ENCODE measurements at places on chromosomes 12 and 14.

- no peak for DNase-seq
These were observed 77.3 kb downstream of the SNAPC1 start for GRCh38 chr14:61839507-61839906.

DNA sequence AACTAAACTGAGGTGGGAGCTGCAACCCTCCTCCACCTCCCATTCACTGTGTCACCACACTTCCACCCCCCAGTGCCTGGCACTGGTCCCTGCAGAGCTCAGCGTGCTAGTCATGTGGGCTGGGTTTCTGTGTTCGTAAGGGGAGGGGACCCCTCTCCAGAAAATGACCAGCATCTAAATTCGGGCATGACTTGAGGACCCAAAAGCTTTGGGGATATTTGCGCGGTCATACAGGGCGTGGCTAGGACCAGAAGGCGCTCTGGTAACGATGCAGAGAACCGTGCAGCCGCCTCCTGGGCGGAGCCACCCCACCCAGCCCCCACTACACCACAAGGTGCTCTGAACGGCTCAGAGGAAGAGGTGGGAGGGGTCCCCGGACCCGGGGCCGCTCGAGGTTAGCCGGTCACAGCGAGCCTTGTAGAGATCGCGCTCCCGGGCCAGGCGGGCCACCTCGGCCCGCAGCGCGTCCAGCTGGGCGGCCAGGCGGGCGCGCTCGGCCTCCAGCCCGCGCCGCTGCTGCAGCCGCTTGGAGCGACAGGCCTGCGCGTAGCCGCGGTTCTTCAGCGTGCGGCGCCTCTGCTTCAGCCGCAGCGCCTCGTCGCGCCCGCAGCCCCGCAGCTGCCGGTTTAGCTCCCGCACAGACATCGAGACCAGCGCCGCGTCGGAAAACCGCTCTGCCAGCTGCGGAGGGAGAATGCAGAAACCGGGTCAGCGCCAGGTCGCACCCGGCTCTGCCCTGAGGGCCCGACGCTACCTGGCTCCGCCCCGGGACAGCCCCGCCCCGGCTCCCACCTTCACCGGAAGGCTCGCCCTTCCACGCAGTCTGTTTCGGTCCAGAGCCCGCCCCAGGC, 9.8 kb downstream of the CPNE6 start:
- peak; percentile 31 for DNase-seq

DNA sequence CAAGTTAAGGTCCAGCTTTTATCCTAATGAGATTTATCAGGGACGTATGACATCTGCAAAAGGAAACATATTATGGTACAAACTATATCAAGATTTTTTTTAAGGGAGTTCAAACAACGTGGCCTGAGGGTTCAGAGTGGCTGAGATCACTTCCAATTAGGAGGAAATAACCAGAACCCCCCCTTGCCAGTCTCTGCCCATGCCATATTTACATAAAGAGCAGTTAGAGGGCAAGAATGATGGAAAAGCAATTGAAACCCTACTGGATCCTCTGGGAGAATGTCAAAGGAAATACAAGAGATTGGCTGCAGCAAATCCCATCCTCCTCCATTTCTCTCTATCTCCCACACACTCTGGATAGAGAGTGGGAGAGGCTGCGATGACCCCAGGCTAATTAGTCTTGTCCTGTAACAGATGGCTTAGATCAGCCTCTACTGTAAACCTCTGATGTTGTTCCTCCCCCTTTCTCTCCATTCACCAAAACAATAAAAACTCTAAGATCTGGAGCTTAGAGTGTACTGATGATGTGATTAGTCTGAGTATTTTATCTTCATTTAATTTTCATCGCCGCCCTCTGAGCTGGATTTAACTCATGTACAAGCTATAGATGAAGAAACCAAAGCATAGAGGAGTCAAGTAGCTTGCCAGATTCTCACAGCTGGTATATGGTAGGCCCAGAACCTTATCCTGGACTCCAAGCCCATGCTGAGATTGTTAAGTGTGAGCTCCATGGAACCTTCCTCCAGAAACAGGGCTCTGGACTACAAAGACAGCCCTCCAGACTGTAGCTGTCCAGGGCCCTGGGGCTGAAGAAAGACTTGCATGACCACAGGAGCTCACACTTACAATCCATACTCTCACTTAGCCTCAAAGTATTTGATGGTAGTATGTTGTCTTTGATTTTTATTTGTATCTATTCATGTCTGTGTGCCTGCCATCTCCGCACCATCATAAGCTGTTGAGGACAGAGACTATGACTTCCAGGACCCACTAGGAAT, 54.1 kb upstream of the GNG2 start:
- DNase-seq = no peak

GRCh38 chr14:100824091-100824551, 1.8 kb upstream of the MEG3 start:
- no peak for DNase-seq

DNA sequence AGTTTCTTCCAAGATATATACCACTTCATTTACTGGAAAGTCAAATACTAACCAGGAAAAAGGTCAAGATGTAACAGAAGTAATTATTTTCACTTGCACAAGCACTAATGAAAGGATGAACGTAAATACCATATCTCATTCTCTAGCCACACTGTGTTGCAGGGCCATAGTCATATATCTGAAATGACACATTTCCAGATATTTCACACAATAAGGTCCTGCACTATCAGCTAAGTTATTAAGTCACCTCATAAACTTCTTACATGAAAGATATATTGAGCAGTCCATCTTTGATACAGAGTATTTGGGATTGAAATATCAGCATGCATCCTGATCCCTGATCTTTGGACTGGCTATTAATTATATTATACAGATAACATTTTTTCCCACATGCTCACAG, 783.3 kb upstream of the MGAT4C start:
- no peak for DNase-seq

- DNase-seq = no peak
These were observed 6.9 kb downstream of the KRT4 start for GRCh38 chr12:52806821-52807543.

DNA sequence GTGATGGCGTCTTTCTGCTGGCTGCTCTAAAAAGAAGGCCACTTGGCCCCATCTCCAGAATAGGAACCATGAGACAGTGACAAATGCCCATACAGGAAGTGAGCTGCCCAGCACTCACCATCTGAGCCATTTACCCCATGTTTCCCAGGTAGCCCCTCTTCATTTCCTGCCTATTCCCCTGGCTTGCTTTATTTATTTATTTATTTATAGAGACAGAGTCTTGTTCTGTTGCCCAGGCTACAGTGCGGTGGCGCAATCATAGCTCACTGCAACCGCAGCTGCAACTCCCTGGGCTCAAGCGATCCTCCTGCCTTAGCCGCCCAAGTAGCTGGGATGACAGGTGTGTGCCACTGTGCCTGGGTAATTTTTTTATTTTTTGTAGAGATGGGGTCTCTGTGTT, 71.2 kb downstream of the RIN3 start:
- DNase-seq = no peak
